ENCODE measurements at places on chromosomes 13 and 19. TPM values are rescaled to one million over a fixed set of nuclear protein-coding genes. Genes with fewer than 3 reads are reported as not detected.

The EHD2 gene
- 96.5 TPM for polyA plus RNA-seq

The FCAR gene
- not detected for polyA plus RNA-seq

The CGB7 gene
- polyA plus RNA-seq = 0.07 TPM

The APOE gene
- polyA plus RNA-seq = 13.4 TPM

The PSMC4 gene
- 76.0 TPM for polyA plus RNA-seq

The ZNF99 gene
- polyA plus RNA-seq = not detected

The RTBDN gene
- polyA plus RNA-seq = not detected

The FPR2 gene
- 0.12 TPM for polyA plus RNA-seq

The RGCC gene
- 122 TPM for polyA plus RNA-seq

DNA sequence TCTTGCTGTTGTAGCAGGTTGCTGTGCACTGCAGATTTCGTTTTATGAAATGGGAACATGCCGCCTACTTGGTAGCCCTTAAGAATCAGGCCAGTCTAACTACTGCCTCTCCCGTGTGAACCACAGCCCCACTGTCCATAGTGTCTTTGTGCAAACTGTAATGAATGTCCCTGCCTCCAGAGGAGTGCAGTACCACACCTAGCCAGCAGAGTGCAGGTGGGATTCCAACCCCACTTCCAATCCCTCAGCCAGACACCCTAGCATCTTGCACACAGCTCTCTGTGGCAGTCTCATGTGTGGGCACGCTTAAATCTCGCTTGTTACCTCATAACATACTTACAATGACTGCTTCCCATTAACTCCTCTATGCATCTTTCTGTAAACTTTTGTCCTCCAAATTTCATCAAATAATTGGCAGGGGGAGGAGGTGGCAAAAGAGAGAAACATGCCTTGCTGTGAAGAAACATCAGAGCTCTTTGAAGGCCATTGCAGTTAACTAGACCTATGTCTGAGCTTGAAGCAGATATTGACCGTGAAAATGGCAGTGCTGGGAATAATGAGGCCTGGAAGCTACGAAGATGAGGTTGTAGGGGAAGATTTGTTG lies 47.2 kb downstream of the ZAR1L start:
- H3K36me3 ChIP-seq = no peaks in the 10 kb centered on the region
- DNase-seq = no peak
- H3K27me3 ChIP-seq = no peaks in the 10 kb centered on the region
- H3K4me1 ChIP-seq = peaks cover 3% of the 10 kb centered on the region
- no peak overlapping the region for H3K27ac ChIP-seq

DNA sequence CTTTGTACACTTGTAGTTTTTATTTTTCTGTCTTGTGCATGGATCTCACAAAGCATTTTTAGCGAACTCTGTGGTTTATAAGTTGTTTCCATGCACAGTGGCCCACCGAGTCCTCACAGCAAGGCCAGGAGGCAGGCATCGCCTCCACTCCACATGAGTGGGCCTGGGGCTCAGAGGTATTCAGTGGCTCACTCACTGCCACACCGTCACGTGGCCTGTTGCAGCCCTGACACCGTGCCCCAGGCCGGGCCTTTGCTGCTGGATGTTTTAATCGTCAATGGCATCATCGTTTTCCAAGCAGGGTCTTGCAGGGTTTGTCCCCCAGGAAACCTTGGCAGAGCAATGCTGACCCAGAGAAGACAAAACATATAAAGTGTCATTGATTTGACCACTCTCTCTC lies 59.8 kb downstream of the SPACA7 start:
- H3K4me1 ChIP-seq = no peaks in the 10 kb centered on the region
- no peaks in the 10 kb centered on the region for H3K27me3 ChIP-seq
- no peak for DNase-seq
- H3K4me3 ChIP-seq = no peak overlapping the region

- H3K36me3 ChIP-seq = no peaks in the 10 kb centered on the region
- no peak for DNase-seq
- no peak overlapping the region for H3K27ac ChIP-seq
- H3K27me3 ChIP-seq = no peaks in the 10 kb centered on the region
- no peaks in the 10 kb centered on the region for H3K4me1 ChIP-seq
- H3K4me3 ChIP-seq = no peak overlapping the region
Measured at GRCh38 chr13:113272031-113272430, 25.0 kb upstream of the LAMP1 start.

DNA sequence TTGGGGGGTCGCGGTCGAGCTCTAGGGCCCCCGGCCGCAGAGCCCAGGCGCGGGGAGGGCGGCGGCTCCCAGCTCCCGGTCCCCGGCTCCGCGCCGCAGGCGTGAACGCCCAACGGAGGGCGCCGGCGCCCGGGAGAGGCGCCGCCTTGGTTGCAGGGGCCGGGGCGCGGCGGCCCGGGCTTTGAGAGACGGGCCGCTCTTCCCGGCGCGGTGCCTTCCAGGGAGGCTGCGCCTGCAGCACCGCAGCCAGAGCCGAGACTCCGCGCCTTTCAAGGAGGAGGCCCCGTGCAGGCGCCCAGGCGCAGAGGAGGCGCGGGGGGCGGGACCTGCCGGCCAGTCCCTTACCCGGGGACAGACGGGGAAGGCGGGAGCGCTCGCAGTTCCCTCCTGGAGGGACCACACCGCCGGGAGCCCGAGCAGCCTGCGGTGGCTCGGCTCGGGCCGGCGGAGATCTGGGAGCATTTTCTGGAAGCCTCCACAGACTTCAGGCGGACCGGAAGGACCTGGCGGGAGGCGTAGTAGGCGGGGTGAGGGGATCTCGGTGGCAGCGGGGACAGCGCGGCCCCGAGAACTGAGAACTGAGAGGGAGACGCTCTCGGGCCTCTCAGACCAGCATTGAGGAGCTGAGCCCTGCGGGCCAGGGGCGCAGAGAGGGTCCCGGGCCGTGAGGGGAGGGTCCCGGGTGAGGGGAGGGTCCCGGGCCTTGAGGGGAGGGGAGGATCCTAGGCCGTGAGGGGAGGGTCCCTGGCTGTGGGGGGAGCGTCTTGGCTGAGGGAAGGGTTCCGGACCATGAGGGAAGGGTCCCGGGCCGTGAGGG lies 25.5 kb upstream of the MCF2L start:
- no peak overlapping the region for H3K27ac ChIP-seq
- peak overlapping the region; percentile 37 for H3K4me3 ChIP-seq
- H3K27me3 ChIP-seq = peaks cover 8% of the 10 kb centered on the region
- DNase-seq = peak; percentile 11
- peaks cover 5% of the 10 kb centered on the region for H3K4me1 ChIP-seq

- no peak for DNase-seq
- no peaks in the 10 kb centered on the region for H3K4me1 ChIP-seq
- no peaks in the 10 kb centered on the region for H3K36me3 ChIP-seq
- no peak overlapping the region for H3K27ac ChIP-seq
- H3K4me3 ChIP-seq = no peak overlapping the region
Measured at GRCh38 chr19:42155796-42156195, 23.6 kb upstream of the POU2F2 start.

GRCh38 chr19:44692379-44692721 lies 6.6 kb upstream of the CEACAM16 start:
- no peaks in the 10 kb centered on the region for H3K36me3 ChIP-seq
- H3K27ac ChIP-seq = no peak overlapping the region
- DNase-seq = no peak

- H3K27ac ChIP-seq = no peak overlapping the region
- H3K4me1 ChIP-seq = no peaks in the 10 kb centered on the region
- H3K4me3 ChIP-seq = no peak overlapping the region
- no peaks in the 10 kb centered on the region for H3K36me3 ChIP-seq
- H3K27me3 ChIP-seq = no peaks in the 10 kb centered on the region
Measured at GRCh38 chr19:32287086-32287485, 58.3 kb upstream of the ZNF507 start.

DNA sequence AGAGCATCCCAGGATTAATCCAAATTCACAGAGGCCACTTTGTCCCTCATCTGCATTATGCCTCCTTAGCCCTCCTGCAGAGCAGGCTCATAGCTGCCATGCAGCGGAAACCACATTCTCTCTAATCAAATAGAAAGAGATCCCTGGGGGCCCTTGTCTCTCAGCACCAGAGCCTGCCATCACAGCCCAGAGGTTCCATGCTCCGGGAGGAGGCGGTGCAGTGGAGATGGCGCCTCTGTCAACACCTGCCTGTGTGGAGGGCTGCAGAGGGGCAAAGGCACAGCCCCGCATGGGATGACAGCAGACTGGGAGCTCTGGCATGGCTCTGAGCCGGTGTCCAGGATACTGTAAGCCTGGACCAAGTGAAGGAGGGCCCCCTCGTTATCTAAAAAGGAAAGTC lies 111.3 kb downstream of the SLC7A1 start:
- H3K4me1 ChIP-seq = no peaks in the 10 kb centered on the region
- DNase-seq = no peak

DNA sequence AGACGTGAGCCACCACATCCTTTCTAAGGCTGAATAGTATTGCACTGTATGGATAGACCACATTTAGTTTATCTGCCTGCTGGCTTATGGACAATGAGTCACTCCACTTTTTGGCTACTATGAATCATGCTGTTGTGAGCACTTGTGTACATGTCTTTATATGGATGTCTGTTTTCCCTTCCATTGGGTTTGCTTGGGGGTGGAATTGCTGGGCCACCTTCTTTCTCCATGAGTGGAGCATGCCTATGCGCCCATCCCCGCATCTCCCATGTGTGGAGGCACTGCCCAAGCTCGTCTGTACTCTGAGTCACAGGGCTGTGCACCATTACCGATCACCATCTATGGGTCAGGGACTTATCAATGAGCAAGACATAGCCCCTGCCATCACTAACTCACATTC lies 127.2 kb upstream of the GJB6 start:
- no peak overlapping the region for H3K27ac ChIP-seq
- no peak overlapping the region for H3K4me3 ChIP-seq
- H3K27me3 ChIP-seq = no peaks in the 10 kb centered on the region
- peak; percentile 100 for DNase-seq
- no peaks in the 10 kb centered on the region for H3K36me3 ChIP-seq

DNA sequence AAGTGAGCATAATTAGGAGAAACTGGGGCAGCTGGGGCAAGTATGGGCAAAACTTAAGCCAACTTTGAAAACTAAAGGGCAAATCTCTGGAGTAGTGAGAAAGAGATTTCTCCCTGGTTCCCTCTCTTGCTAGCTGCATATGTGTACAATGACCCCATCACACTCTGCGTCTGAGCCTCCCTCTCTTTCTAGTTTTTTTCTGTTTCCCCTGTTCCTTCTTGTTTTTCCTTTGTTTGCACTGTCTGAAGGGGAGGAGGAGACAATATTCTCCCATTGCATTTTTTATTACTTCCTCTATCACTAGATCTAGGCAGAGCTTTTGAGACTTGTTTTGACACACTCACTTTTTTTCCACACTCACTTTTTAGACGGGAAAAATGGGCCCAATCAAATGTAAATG lies 11.2 kb upstream of the CLDN10 start:
- no peak overlapping the region for H3K4me3 ChIP-seq
- H3K4me1 ChIP-seq = no peaks in the 10 kb centered on the region
- DNase-seq = no peak

DNA sequence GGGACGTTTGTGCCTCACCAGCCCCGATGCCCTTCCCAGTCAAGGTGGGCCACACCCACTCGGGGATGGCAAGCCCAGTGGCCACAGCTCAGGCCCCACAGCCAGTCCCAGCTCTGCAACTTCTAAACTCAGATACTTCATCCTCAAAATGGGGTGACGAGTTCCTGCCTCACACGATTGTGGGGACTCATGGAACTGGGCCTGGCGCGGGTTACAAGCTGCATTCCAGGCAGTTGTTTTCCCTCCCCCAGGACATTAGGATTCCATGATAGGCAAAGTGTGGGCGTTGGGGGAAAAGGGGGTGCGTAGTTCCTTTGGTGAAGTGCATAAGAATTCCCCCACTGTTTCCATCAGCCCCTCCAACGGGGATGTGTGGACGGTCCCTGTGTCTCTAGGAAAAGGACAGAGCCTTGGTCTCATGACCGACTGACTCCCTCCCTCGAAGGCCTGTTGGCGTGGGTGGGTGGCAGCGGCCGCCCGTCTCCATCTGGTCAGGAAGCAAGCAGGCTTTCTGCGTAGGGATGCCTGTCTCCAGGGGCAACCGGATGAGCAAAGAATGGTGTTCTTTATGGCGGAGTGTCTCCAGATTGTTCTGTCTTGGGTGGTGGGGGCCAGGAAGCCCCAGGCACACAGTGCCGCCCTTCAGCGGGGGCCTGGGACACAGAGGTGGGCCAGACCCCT lies 21.1 kb upstream of the NPAS1 start:
- no peak overlapping the region for H3K27ac ChIP-seq
- no peak overlapping the region for H3K4me3 ChIP-seq
- no peak for DNase-seq
- H3K4me1 ChIP-seq = no peaks in the 10 kb centered on the region
- peaks cover 12% of the 10 kb centered on the region for H3K36me3 ChIP-seq
- H3K27me3 ChIP-seq = no peaks in the 10 kb centered on the region

All from fibroblast of lung (primary cell).